ENCODE measurements at places on chromosomes 6 and 20.

DNA sequence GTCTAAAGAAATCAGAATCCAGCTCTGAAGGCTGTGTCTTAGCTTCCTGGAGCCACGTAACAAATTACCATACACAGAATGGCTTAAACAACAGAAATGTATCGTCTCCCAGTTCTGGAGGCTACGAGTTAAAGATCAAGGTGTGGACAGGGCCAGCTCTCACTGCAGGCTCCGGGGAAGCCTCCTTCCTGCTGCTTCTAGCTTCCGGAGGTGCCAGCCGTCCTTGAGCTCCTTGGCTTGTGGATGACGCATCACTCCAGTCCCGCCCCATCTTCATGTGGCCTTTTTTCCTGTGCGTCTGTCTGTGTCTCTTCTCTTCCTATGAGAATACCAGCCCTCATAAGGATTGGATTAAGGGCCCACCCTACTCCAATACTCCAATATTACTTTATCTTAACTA is 319.1 kb upstream of the QKI start:
- no peak for DNase-seq

DNA sequence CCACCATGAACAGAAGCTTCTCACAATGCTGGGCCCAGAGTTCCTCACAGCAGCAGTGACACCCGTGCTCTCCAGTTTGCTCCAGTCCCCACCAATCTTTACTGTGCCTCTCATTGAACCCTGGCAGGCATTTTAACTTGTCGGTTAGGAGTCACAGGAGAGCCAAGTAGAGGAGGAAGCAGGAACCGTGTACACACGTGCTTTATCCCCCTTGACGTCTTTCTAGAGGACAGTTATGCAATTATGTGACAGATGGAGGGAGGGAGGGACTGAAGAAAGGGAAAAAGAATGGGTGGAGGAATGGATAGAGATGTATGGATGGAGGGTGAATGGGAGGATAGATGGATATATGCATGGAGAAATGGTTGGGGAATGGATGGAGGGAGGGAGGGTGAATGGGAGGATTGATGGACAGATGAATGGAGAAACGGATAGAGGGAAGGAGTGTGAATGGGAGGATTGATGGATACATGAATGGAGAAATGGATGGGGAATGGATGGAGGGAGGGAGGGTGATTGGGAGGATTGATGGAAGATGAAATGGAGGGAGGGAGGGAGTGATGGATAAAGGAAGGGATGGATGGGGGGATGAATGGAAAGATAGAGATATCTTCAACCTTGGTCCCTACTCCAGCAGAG is 26.0 kb downstream of the RBM38 start:
- DNase-seq: no peak

DNA sequence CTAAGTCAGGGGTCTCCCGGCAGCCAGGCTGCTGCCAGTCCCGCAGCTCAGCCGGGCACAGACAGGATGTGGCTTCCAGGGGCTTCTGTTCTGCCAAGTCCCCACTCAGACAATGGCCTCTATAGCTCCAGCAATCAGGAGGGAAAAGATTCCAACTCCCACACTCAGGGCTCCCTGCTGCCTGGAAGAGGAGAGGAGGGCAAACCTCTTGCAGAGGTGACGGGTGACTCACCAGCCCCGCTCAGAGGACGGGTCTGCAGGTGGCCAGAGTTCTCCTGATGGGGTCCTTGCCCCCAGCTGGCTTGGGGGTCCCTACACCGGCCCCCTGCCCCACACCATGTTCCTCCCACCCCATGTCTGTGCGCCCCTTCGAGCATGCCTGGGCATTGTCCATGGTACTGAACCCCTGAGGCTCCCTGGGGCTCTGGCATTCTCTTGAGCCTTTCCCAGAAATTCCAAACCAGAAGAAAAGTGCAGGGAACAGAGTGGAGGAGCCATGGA is 32.6 kb downstream of the NTSR1 start:
- peak; percentile 42 for DNase-seq

DNA sequence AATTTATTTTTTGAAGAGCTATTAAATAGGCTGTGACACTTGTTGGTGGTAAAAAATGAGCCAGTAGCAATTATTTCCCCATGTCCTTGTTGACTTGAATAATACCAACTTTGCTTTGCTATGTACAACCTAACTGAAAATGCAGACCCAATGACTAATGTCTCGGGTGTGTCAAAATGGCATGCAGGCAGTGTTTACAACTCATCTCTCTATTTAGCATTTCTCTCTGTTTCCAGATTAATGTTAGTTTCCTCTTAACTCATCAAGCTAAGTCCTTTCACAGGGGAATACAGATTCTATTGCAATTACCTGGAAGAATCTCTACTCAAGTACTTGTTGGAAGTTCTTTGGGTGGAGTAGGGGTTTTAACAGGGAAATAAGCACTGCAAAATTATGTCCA is 504.4 kb downstream of the BCKDHB start:
- DNase-seq: peak; percentile 54

- DNase-seq: no peak
Measured at GRCh38 chr6:158772172-158772571, 47.0 kb downstream of the EZR start.

- no peak for DNase-seq
Measured at GRCh38 chr20:50198180-50198666, 7.6 kb downstream of the CEBPB start.

GRCh38 chr20:44068316-44069201 is 118.4 kb downstream of the JPH2 start:
- DNase-seq: no peak

- no peak for DNase-seq
Measured at GRCh38 chr20:47741669-47742608, 43.3 kb downstream of the SULF2 start.

GRCh38 chr6:56793938-56794337 is 151.2 kb upstream of the DST start:
- no peak for DNase-seq

GRCh38 chr6:136956590-136957544 is 34.8 kb downstream of the SLC35D3 start:
- no peak for DNase-seq

DNA sequence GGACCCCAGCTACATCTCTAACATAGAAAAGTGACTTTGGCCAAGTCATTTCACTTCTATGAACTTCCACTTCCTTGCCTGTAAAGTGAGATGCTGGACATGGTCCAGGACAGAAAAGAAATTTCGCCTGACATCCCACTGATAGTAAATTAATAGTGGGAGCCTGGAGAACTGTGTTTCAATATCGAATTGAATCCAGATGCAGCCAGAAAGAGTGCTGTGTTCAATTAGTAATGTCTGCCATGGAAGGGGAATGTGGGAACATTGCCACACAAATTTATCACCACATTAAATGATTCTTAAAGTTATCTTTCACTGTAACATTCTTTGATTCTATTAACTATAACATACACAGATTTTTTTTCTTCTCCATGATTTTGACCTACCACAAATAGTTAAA is 255.0 kb downstream of the HACE1 start:
- DNase-seq: no peak

- no peak for DNase-seq
Measured at GRCh38 chr20:47351643-47352331, 4.7 kb downstream of the ZMYND8 start.

DNA sequence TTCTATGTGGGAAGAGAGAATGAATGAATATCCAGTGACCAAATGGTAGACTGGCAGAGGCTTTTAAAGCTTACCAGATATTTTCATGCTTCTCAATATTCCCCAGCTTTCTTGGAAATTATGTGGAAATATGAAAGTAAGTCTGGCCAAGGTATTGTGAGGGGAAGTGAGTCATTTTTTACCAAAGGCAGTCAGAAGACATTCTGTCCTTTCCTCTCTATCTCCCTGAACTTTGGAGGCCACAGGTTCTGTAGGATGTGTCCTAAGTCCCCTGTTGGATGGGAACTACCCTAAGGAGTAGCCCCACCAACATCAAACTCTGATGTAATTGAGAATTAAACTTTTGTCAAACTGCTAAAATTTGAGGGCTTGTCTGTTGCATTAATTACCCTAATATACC is 593.8 kb upstream of the NRSN1 start:
- peak; percentile 15 for DNase-seq

DNA sequence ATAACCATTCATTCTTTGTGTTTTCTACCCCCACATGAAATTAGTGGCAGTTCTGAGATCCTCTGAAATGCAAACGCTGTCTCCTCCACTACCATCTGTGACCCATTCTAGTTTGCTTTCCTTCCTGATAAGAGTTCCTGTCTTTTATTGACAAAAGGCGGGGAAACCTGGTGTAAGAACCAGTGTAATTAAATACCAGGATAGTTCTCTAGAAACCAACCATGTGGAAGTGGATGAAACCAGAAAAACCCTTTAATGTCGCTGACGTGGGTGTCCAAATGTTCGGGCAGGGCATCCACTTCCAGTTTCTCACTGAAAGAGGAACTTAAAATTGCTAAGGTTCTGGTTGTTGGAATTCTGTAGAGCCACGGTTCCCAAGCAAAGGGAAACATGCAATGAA is 79.1 kb downstream of the TNFRSF21 start:
- DNase-seq: peak; percentile 35

GRCh38 chr6:116996842-116997241 is 119.8 kb downstream of the RFX6 start:
- no peak for DNase-seq

GRCh38 chr6:166598441-166599138 is 12.1 kb upstream of the RAMACL start:
- DNase-seq: no peak

- no peak for DNase-seq
Measured at GRCh38 chr6:20137240-20137639, 75.0 kb downstream of the MBOAT1 start.

DNA sequence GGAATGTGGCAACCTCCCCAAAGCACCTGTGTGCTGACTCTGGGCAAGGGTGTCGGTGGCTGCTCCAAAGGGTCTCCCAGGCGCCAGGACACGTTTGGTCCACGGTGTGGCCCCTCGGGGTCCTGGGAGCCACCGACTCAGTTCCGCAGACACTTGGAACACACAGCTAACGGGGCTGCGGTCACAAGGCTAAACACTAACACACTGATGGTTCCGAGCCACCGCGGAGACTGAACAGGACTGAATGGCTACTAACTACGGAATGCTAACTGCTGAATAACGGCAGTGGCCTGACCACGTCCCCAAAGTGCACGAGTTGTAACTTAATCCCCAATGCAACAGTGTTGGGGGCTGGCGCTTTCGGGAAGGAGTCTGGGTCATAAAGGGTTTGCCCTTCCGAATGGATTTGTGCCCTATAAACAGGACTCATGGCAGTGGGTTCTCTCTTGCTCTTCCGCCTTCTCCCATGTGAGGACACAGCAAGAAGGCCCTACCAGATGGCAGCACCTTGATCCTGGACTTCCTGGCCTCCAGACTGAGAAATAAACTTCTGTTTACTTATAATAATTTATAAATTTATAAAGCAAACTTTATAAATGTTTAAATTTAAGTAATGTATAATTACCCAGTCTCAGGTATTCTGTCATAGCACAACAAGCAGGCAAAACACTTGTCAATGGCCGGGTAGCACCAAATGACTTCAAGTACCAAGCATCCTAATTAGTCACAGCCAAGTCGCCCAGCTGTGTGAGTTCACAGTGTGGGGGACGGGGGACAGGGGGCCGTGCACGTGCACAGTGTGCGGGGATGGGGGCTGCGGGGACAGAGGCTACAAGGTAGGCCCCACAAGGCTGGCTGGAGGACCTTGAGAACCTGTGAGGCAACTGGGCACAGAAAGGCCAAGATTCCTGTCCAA is 2.3 kb upstream of the EEF1A2 start:
- DNase-seq: no peak

GRCh38 chr6:111803371-111803770 is 69.9 kb downstream of the FYN start:
- no peak for DNase-seq

DNA sequence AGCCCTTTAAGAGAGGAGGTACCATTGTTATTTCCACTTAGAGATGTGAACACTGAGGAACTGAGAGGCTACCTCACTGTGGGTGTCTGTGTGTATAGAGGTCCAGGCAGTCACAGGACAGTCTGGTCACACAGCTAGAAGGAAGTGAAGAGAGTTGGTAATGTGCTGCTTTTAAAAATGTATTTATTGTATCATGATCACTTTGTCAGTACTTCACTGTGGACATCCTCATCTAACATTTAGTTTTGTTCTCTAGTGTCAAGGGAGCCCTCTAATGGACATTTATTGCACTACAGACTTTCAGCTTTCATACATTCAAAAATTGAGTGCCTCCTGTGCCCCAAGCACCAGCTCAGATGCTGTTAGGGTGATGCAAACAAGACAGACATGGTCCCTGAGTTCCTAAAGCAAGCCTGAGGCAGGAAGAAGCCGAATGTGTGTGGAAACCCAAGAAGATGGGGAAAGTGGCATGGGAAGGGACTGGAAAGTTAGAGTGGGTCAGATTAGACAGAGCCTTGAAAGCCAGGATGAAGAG is 123.0 kb downstream of the SLC16A10 start:
- DNase-seq: peak; percentile 76

DNA sequence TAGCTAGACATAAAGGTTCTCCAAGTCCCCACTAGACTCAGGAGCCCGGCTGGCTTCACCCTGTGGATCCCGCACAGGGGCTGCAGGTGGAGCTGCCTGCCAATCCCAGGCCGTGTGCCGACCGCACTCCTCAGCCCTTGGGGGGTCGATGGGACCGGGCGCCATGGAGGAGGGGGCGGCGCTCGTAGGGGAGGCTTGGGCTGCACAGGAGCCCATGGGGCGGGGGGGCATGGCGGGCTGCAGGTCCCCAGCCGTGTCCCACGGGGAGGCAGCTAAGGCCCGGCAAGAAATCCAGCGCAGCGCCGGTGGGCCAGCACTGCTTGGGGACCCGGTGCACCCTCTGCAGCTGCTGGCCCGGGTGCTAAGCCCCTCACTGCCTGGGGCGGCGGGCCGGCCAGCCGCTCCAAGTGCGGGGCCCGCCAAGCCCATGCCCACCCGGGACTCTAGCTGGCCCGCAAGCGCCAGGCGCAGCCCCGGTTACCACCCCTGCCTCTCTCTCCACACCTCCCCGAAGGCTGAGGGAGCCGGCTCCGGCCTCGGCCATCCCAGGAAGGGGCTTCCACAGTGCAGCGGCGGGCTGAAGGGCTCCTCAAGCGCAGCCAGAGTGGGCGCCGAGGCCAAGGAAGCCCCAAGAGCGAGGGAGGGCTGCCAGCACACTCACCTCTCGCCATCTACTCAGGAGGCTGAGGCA is 26.5 kb upstream of the ID1 start:
- no peak for DNase-seq

- DNase-seq: peak; percentile 84
Measured at GRCh38 chr6:131400054-131400778, 172.8 kb upstream of the ARG1 start.

GRCh38 chr6:18962361-18962905 is 575.3 kb downstream of the RNF144B start:
- no peak for DNase-seq

DNA sequence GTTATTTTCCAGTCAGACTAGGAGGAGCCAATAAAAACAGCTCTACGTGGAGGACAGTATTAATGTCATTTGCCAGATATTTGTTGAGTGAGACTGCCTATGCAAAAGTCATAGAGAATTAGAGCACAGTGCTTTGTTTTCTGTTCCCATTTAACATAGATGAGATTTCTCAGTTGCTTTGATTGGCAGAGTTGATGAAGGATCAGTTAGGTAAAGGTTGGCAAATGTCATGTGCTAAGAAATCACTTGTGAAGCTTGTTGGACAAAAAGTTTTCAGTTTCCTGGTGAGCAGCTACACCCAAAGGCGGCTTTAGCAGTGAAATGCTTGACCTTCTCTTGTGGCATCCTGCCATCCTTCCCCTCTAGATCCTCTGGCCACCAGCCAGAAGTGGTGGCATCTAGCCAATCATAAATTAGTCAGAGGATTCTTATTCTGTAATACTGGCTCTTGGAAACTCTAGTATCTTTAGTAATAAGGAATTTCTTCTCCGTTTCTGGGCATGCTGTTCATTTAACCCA is 37.0 kb downstream of the BCKDHB start:
- DNase-seq: peak; percentile 91
